Stimulated activated CD4-positive, alpha-beta T cell treated with anti-CD3 and anti-CD28 coated beads, Interleukin-1b, Interleukin-23, amount 100 ng/mL, for 1 hour (primary cell): ENCODE measurements at places on chromosomes 4 and X.

DNA sequence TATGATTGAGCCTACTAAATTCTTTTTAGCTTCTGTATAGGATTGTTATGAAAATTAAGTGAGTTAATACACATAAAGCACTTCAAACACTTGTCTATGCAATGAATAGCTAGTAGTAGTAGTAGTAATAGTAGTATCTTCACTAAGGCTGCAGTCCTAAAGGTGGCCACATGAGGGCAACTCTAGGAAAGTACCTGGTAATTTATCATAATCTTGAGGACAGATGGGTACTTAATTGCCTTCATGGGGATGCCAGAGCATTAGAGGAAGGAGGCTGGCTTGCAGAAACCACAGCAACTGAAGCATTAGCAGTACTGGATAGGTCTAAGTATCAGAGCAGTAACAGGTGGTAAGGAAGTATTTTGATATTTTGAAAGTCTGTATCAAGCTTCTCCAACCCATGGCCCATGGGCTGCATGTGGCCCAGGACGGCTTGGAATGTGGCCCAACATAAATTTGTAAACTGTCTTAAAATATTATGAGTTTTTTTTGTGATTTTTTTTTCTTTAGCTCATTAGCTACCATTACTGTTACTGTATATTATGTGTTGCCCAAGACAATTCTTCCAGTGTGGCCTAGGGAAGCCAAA is 17.3 kb downstream of the NIPAL1 start:
- DNase-seq: no peak

- no peak for DNase-seq
These were observed 374.8 kb downstream of the PDGFC start for GRCh38 chr4:156596706-156597329.

GRCh38 chr4:73415807-73416238 is 11.7 kb downstream of the ALB start:
- DNase-seq: no peak

DNA sequence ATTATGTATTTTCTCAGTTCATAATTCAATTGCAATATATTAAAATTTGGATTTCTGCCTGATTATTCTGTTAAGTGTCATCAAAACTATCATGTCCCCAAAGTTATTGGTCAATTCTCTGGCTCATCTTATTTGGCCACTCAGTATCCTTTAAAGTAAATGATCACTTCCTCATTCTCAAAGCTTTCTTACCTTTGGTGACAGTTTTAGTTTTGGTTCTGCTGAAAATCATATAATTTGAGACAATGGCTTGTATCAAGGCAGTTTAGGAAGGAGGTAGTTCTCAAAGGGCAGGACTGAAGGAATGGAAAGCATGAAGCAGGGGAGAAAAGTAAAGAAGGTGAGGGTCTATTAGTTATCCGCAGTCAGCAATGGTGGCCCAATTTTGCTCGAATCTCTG is 1832.1 kb downstream of the ARAP2 start:
- no peak for DNase-seq

GRCh38 chr4:124641715-124642381 is 70.7 kb downstream of the ANKRD50 start:
- DNase-seq: no peak

- no peak for DNase-seq
These were observed 1.2 kb downstream of the GUCY1A1 start for GRCh38 chr4:155667568-155668511.

DNA sequence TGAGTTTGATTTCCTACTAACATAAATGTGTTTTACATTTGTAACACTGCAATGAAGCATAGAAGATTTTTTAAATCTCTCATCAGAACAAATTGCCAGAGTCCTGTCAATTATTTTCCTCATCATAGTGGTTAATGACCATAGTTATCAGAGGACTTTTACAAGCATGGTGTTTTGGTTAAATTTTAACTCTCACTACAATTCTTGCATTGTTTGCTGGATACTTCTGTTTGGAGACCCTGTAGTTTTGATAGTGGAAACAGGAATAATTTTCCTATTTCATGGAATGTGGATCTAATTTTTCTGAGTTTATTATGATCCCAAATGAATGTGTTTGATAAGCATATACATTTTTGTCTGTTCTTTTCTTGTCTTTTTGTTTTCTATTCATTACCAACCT is 16.8 kb downstream of the NIPAL1 start:
- no peak for DNase-seq

DNA sequence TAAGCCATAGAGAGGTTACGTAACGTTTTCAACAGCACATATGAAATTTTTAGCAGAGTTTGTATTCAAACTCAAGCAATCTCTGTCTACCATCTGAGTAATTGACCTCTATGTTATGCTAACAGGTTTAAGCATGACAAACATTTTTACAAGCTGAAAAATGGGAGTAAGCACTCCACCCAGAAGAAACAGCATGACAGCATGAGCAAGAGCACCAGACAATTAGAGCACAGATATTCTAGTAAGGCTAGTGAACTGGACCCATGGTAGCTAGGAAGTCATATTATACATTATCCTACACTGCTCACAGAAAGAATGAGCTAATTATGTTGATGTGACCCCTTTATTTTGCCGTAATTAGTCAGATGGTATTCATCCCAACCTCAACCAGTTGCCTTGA is 200.5 kb downstream of the PABPC4L start:
- no peak for DNase-seq

DNA sequence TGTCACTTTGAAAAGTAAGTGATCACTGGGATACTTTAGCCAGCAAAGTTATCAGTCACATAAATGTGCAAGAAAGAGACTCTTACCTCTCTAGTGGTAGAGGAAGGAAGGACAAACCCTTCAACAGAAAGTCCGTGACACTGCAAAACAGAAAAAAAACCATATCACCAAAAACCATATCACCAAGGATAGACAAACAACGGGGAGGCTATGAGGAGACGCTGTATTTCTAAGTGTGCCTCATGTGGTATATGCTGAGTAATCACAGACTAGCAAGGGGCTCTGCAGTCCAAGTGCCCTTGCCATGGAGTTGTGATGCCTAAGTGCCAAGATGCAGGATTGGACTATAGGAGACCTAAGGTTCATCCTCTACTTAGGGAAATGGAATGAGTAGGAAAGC is 11.5 kb upstream of the HDAC8 start:
- DNase-seq: no peak

GRCh38 chr4:17109126-17109525 is 210.7 kb upstream of the LDB2 start:
- DNase-seq: no peak

DNA sequence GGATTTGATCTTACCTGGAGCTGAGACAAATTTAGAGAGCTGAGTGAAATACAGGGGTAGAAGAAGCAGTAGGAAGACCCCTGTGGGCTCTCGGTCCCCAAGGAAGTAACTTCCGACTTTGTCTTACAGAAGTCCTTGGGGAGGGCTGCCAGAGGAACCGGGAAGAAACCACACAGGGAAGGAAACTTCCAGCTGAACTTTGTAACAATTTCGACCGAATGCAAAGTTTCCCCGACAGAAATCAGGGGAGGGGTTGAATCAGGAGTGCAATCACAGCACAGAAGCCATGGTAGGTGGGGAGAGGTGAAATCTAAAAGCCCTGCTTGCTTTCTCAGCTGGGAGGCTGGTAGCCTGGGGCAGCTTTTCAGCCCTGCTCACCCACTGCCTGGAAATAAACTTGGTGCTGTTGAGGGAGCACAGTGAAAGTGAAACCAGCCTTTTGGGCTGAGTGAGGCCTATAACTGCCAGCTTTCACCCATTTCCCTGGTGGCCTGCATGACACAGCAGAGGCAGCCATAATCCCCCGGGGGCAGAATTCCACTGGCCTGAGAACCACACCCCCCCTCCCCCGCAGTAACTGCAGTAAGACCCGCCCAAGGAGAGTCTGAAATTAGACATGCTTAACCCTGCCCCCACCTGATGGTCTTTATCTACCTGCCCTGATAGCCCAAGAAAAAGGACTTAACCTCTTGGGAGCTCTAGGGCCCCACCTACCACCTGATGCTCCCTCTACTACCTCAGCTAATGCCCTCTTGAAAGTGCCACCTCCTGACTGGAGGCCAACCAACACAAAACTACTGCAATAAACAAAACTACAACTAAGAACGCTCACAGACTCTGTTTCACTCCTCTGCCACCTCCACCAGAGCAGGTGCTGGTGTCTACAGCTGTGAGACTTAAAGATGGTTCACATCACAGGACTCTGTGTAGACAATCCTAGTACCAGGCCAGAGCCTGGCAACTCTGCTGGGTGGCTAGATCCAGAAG is 248.2 kb downstream of the PARM1 start:
- DNase-seq: no peak

- no peak for DNase-seq
These were observed 158.4 kb upstream of the SLC7A11 start for GRCh38 chr4:138400543-138400942.

DNA sequence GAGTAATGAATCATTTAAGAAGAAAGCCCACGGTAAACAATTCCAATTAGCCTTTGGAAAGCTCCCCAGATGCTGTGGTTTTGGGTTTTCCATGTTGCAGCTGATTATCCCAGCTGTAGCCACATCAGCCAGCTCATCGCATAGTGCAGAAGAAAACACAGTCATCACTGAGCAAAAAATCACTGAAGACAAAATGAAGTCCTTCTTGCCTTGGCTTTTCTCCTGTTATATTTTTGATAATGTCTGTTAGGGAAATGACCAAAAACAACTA is 193.0 kb upstream of the C1QTNF7 start:
- DNase-seq: no peak

GRCh38 chr4:40280586-40280985 is 54.5 kb upstream of the CHRNA9 start:
- no peak for DNase-seq

DNA sequence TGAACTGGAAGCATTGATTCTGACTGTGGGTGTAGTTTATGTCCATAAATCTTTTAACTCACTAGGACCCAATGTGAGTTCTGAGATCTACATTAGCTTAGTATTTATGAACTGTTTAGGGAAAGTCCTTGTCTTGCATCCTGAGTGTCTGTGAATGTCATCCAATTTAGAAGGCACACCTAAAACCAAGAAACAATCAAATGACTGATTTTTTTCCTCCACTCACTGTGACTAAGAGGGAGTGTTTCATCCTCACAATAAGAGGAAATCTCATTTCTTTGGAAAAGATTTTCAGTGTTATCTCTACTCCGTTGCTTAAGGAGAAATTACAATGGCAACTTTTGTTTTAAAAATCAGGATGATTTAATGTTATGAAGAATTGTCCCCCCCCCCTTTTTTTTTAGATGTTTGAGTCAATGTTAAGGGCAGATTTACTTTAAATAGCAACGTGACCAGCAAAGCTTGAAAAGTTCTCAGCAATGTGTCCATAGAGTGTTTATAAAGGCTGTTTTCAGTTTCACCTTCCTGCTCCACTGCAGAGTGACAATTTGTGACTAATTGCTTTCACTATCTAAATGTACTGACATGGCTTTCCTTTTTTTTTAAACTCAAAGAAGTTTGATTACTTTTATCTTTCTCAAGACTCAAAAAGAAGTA is 173.0 kb downstream of the SPCS3 start:
- DNase-seq: no peak

- DNase-seq: no peak
These were observed 72.4 kb downstream of the APBB2 start for GRCh38 chr4:41141900-41142299.

DNA sequence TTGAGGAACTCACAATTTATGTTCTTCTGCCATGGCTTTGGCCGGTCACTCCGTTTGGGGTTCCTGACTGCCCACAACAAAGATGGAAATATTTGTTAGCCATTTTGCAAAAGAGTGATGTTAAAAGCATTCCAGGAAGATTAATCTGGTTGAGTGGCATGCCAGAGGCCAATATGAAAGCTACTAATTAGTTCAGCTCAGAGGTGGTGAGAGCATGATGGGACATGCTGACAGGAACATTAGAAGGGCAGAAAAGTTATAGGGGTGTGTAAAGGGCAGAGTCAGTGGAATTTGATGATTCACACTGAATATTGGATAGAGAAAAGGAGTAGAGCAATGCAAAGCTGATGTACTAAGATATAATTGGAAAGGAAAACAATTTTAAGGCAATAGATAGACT is 94.4 kb downstream of the TLL1 start:
- DNase-seq: no peak

GRCh38 chr4:159689526-159689925 is 586.6 kb downstream of the RAPGEF2 start:
- no peak for DNase-seq

DNA sequence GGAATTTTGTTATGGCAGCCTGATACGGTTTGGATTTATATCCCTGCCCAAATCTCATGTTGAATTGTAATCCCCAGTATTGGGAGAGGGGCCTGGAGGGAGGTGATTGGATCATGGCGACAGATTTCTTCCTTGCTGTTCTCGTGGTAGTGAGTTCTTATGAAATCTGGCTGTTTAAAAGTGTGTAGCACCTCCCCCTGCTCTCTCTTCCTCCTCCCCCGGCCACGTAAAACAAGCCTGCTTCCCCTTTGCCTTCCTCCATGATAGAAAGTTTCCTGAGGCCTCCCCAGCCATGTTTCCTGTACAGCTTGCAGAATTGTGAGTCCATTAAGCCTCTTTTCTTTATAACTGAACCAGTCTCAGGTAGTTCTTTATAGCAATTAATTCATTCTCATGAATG is 37.9 kb downstream of the SUPT20HL2 start:
- DNase-seq: no peak

DNA sequence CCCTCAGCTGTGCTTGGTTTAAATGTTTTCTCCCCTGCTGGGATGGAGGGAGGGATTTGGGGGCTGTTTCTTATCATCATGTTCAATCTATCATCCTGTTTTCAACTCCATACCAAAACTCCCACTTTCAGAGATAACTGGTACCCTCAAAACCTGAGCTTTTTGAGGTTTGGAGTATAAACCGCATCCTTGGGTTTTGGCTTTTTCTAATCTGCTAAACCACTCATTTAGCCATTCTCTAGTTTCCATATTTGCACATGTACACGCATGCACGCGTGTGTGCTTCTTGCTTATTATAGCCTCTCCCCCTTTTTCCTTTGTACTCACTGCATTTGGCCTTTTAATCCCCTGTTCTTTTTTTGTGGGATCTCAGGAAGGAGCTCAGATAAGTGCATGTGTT is 116.7 kb upstream of the TEX13D start:
- no peak for DNase-seq

- no peak for DNase-seq
These were observed 36.6 kb downstream of the MAP7D3 start for GRCh38 chrX:136214551-136214950.

DNA sequence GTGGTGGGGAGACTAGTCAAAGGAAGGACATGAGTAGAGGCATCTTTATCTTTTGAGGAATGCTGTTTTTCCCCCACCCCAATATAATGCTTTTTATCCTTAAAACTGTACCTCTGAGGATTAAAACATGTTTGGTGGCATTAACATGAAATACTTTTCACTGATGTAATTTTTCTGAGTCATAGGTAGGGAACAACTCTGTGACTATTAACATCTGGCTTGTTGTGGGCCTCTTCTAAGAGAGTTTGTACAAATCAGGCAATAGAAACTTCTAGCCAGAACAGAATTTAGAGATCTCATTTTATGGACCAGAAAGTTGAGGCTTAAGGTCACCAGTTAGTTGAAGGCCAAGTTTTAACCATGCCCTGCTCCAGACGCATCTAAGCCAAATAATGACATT is 207.6 kb downstream of the SOX3 start:
- no peak for DNase-seq
